ENCODE measurements at places on chromosomes 3 and 15.

DNA sequence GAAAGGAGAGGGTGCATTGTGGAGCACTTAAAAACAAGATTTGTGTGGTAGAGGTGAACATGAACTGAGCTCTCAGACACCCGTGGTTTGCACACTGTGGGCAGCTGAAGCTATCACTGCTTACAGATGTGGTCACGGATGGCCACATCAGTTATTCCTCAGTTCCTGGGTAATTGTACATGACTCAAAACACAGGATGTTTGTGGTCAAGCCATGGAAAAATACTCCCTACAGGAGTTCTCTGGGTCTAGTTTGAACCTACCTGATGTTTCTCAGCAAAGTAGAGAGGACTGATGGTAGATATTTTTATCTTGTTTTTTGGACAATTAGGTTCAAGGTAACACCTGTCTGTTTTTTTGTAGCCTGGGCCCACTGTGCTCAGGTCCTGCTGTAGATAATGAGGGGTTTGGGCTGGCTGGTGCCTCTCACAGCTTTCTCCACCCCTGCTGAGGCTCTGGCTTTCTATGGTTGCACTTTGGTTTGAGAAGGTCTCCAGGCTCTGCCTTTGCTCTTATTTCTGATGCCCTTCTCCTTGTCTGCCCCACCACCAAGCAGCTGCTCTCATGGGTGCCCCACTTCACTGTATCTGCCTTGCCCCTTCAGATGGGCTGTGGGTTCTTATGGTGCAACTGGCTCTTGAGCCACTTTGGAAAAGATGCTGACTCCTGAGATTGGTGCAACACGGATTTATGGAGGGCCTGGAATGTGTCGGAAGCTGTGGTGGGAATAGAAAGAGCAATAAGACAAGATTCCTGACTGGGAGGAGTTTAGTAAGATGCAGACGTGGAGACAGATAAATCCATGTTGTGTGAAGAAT is 40.1 kb downstream of the CDCP1 start:
- peak; percentile 62 for DNase-seq

DNA sequence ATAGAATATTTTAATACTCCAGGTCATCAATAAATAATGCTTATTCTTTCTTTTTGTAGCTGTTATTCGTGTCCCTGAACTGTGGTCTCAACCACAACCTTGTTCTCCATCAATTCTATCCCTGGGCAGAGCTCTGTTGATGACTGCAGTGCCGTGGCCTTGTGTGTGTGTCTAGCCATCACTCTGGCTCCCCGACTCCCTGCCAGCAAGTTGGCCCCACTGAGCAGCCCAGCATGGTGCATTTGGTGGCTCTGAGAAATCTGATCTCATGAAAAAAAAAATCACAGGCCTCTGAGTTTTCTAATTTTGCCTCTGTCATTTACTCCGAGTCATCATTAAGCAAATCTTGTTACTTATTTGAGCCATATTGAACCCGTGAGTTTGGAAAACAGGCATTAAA is 164.7 kb downstream of the GOLGA6L6 start:
- no peak for DNase-seq

- no peak for DNase-seq
These were observed 68.2 kb downstream of the POLQ start for GRCh38 chr3:121477589-121477988.

- DNase-seq = no peak
These were observed 220.0 kb downstream of the NR1D2 start for GRCh38 chr3:24164967-24165602.

- DNase-seq = no peak
These were observed 52.4 kb upstream of the CACNA2D3 start for GRCh38 chr3:54069961-54070360.

- no peak for DNase-seq
These were observed 93.7 kb downstream of the CACNA1D start for GRCh38 chr3:53588122-53588521.

- no peak for DNase-seq
These were observed 24.4 kb downstream of the CTNNB1 start for GRCh38 chr3:41223691-41224090.

GRCh38 chr3:156973954-156974353 is 147.8 kb downstream of the LEKR1 start:
- no peak for DNase-seq

DNA sequence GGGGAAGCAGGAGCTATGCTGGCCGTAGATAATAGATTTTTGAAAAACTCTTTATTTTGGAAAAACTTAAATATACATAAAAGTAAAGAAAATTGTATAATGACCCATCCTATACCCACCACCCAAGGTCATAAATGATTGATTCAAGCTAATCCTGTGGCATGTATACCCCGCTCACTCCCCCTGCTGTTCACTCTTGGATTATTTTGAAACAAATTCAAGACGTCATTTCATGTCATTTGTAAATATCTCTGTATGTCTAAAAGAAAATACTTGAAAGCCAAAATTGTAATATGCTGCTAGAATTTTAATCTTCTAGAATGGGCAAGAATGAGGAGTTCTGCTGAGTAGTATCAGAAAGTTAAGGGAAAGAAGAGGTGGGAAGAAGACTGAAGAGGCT is 241.7 kb downstream of the FEZF2 start:
- no peak for DNase-seq

DNA sequence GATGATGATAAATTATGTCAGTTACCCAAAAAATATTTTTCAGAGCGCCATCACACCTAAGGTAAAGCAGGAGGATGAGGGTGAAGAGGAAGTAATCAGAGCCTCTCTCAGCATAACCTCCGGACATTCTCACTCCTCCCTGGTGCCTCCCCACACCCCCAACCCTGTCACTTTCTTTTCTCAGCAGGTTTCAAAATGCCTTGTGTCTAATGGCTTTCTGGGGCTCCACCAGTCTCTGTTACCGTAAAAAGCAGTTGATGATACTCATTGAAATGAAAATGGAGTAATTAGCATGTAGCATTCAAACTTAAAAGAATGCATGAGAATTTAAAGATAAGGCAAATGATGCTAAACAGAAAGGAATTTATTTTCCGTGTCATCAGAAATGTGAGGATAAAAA is 180.0 kb downstream of the ERC2 start:
- no peak for DNase-seq

GRCh38 chr3:66028457-66028856 is 10.3 kb downstream of the MAGI1 start:
- no peak for DNase-seq

DNA sequence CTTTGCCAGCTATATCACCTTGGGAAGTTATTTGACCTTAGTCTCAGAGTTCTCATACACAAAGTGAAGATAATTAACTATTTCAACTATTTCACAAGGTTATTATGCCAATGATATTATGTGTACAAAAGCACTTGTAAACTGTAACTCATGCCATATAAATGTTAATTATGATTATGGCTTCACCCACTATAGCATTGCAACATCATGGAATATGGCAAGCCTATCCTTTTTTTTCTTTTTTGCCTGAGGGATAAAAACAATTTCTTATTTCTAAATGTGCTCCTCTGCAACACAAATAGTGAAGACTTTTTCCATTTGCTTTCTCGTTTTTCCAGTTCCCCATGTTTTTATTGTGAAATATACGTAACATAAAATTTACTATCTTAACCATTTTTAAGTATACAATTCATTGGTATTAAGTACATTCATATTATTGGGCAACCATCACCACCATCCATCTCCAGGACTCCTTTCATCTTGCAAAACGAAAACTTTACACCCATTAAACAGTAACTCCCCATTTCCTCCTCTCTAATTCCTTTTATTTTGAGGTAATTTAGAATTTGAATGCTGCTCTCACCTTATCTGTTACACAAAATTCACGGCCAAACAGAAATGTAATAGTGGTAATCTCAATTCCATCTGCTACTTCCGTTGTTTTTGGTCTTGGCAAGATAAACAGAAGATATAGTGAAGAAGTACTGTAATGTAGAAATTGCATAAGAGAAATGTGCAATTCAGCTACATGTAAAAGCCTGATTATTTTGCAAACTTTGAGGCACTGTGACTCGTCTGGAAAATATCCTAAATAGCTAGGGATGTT is 46.3 kb downstream of the NANOGP8 start:
- DNase-seq = no peak

GRCh38 chr15:89761929-89762328 is 10.9 kb upstream of the MESP1 start:
- no peak for DNase-seq
